ENCODE measurements at places on chromosomes 3 and 15. TPM values are rescaled to one million over a fixed set of nuclear protein-coding genes. Genes with fewer than 3 reads are reported as not detected.

DNA sequence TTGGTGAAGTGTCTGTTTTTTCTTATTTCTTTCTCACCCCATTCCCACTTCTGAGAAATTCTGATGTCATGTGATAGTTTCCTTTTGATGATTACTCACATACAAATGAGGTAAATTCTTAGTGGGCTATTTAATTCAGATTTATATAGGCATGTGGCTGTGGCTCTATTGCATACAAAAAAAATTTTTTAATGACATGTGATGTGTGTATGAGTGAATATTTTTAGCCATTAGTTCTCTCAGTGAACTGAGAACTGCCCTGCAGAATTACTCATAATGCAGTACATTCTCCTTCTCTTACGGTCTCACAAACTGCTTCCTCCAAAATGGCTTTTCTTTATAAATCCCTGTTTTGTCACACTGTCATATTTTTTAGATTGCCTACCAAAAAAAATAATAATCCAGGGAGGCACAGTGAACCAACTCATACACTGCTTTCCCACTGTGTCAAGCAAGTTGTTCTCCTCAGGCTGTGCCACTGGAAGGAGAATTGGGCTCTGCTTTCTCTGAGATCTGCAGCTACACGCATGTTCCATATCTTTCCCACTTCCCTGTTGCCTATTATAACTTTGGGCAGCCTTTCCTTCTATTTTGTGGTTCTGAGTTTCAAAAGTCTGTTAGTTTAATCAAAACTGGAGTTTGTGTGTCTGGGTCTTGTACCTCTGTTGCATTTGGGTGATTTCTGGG, 415.7 kb upstream of the THBS1 start:
- DNase-seq: no peak

GRCh38 chr15:27260523-27260922, 289.5 kb downstream of the GABRG3 start:
- DNase-seq: no peak

DNA sequence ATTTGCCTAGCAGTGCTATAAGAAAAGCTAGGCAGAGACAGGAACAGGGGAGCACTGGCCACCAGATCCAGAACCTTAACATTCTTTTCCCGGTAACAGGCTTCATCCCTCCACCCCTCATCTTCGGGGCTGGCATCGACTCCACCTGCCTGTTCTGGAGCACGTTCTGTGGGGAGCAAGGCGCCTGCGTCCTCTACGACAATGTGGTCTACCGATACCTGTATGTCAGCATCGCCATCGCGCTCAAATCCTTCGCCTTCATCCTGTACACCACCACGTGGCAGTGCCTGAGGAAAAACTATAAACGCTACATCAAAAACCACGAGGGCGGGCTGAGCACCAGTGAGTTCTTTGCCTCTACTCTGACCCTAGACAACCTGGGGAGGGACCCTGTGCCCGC, 231.0 kb upstream of the ST8SIA2 start:
- no peak for DNase-seq

DNA sequence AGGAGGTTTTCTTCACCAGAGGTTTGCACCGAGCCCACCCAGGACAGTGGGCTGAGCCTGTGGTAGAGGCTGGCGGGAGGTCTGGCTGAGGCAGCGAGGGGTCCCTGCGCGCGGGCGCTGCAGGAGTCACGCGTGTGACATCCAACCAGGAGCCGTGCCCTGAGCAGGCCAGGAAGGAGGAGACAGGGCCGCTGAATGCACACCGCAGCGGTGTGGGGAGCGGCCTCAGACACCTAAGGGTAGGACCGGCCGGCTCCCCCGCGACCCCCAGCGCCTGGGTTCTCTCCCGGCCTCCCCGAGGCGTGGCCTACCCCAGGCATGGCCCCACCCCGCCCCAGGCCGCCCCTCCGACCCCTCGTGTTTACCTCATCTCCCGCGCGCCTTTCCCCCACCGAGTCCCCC, 412 bp downstream of the SLC41A3 start:
- DNase-seq: no peak

- no peak for DNase-seq
Observed at GRCh38 chr3:117626577-117626976, 917.0 kb downstream of the TUSC7 start.

- no peak for DNase-seq
Observed at GRCh38 chr15:69753867-69754266, 301.2 kb downstream of the RPLP1 start.

DNA sequence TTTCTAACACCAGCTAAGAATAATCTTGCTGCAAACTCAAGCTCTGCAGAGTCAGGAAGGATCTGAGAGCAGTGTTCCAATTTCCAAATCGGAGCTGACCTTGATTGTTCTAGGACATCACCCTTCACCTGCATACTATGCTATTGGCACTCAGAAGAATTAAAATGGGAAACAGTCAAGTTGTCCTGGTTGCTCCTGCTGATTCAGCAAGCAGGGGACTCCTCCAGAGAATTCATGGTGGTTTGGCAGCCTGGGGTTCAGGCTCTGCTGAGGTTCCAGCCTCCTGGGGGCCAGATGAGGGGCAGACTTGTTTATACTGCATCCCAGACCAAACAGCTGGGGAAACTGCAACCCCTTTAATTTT, 213.7 kb upstream of the ADAMTS9 start:
- no peak for DNase-seq

DNA sequence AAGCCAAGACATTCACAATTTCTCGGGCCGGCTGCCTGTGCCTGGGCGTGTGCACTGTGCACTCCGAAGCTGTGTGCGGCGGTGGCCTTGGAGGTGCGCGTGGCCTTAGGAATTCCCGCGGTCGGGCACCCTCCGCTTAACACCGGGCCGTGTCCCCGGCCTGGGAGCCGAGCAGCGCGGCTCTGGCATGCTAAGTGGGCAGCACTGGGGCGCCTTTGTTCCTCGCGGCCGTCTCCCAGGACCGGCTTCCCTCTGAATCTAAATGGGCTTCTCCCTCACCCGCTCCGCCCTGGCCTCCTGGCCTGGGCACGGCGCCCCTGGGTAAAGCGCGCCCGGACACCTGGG, 498 bp upstream of the ARNT2 start:
- DNase-seq: no peak

GRCh38 chr3:25349095-25349494, 79.0 kb upstream of the RARB start:
- no peak for DNase-seq

DNA sequence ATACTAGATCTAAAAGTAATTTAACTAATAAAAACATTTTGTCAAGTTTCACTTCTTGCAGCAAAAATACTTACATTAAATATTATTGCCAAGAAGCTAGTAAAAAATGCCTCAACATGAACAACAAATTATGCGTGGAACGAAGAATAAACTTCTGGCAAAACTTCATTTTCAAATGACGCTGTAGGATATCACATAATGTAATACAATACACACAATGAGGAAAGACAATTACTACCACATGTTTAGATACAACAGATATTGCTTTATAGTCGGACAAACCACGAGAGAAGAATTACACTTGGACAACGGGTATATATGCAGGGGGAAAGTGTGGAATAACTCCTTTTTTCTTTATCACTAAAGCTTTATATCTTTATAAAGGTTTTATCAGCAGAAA, 21.6 kb downstream of the P3H2 start:
- DNase-seq: no peak

- no peak for DNase-seq
Observed at GRCh38 chr3:134535186-134535970, 49.5 kb downstream of the CEP63 start.

DNA sequence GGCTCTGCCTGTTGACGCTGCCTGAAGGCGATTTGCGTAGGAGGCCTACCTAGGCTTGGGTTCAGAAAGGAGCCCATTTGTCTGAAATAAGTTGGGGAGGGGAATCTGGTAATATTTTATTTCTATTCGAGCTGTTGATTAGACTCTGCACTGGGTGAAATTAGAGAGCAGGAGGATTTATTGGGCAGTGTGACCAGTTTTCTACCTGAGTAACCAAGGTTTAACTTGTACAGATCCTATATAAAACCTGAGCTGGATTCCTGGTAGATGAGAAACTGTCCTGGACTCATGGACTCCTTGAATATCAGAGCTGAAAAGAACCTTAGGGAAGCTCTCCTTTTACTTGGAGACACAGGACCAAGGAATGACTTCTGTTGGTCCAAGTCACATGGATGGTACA, 19.6 kb upstream of the GPR156 start:
- DNase-seq: no peak

DNA sequence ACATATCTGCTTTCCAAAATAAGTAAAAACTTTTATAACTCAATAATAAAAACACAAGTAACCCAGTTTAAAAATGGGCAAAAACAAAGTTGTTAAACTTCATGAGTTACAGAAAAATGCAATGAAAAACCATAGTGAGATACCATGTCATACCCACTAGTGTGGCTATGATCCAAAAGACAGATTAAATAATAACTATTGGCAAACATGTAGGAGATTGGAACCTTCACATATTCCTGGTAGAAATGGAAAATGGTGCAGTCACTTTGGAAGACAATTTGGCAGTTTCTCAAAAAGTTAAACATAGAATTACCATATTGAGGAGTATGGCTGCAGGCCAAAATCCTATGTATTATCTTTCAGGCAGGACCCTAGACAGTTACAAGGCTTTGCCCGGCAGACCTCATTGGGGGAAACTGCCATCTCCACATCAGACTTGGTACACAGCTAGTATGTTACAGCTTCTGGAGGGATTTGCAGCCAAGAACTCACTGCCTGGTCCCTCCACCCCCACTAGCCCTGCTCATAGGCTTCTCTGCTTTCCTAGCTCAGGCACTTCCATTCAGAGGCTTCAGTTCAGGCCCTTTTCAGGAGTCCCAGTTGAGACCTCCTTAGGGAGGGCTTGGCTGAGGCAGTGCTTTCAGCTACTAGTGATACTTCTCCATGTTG, 147.8 kb downstream of the NEK10 start:
- DNase-seq: no peak

DNA sequence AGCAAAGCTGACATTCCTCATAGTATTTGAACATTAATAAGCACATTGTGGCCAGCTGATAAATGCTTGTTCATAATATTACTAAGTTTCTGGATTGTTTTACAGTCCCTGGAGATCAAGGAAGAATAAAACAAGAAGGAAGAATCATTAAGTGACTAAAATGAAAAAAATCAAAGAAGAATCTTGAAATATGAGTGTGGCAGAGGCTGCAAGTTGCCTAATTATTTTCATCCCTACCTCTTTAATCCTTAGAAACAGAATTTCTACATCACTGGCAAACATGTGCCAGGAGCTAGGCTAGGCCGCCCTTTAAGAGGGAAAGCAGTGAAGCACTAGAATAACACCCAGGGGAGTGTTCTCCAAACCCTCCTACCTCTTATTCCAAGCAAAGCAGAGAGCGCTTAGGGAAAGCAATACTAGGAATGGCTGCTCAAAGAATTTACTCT, 98.9 kb downstream of the MAGI1 start:
- no peak for DNase-seq

DNA sequence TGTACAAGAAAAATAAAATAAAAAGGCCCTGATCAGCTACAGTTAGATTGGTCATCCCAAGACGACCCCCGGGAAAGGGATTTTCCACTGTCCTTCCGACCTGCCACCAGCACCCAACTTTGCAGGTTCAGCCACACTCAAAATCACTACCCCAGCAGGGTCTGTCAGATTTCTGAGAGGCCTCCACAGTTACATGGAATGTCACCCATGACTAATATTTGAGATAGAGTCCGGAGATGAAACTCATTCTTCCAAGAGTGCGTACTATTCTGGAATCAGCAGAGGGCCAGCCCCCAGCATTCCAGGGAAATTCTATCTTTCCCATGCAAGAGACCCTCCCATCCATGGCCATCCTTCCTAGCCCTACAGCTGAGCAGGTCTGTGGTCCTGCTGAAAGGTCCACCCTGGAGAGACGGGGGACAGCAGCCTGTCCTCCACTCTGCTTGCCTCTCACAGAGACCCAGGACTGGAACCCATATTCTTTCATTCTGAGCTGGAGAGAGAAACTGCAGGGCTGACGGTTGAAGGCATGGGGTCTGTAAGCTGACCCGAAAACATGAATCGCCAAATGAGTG, 5.8 kb downstream of the LIPC start:
- no peak for DNase-seq

DNA sequence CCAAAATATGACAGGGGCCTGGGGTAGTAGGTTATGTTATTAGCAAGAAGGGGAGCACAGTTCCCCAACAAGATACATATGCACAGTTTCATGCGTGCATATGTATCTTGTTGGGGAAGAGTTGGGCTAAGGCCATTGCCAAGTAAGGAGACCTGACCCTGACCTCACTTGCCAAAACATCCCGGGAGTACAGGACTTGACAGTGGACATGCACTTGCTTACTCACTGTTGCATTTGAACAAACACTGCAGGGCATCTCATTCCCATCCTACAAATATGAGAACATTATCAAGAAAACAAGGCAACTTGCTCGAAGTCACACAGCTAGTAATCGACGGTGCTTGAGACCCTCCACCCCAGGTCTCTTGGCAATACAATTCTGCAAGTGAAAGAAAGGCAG, 4.8 kb upstream of the CAMP start:
- DNase-seq: no peak

GRCh38 chr15:89847101-89847500, 32.4 kb upstream of the ANPEP start:
- no peak for DNase-seq

DNA sequence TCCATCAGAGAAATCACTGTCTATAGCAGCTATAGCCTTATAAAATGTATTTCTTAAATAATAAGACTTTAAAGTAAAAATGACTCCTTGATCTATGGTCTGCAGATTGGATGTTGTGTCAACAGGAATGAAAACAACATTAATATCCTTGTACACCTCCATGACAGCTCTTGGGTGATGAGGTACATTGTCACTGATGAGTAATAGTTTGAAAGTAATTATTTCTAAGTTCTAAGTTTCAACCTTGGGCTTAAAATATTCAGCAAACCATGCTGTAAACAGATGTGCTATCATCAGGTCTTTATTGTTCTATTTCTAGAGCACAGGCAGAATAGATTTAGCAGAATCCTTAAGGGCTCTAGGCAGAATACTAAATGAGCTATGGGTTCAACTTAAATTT, 568.2 kb upstream of the BCHE start:
- DNase-seq: no peak

- no peak for DNase-seq
Observed at GRCh38 chr3:167843886-167844285, 108.4 kb downstream of the SERPINI1 start.

The SLC22A13 gene
- not detected for total RNA-seq

The SGO1 gene
- total RNA-seq: 4.3 TPM

The MOBP gene
- 0.23 TPM for total RNA-seq

The MPI gene
- total RNA-seq: 50.8 TPM

The SYNM gene
- 8.3 TPM for total RNA-seq

The GOLGA6D gene
- not detected for total RNA-seq

The GRK7 gene
- total RNA-seq: not detected

The CAMP gene
- not detected for total RNA-seq

The RPL32 gene
- total RNA-seq: 1,357 TPM

The BDH1 gene
- 8.8 TPM for total RNA-seq

The USF3 gene
- total RNA-seq: 13.5 TPM

The CFAP92 gene
- total RNA-seq: 1.0 TPM

The PLCH1 gene
- total RNA-seq: not detected

The FEZF2 gene
- total RNA-seq: not detected

The MCTP2 gene
- 1.2 TPM for total RNA-seq

The HTR3E gene
- not detected for total RNA-seq

The USP50 gene
- not detected for total RNA-seq

The CCR3 gene
- not detected for total RNA-seq

The NR1I2 gene
- not detected for total RNA-seq

The AHSG gene
- total RNA-seq: not detected

Data from glomerular endothelial cell (primary cell).